Stimulated activated CD8-positive, alpha-beta memory T cell treated with anti-CD3 and anti-CD28 coated beads, Interleukin-4, amount 100 ng/mL, for 1 hour (primary cell): ENCODE measurements at places on chromosomes 7 and 10.

GRCh38 chr7:36217211-36217960, 64.3 kb downstream of the EEPD1 start:
- DNase-seq = no peak

DNA sequence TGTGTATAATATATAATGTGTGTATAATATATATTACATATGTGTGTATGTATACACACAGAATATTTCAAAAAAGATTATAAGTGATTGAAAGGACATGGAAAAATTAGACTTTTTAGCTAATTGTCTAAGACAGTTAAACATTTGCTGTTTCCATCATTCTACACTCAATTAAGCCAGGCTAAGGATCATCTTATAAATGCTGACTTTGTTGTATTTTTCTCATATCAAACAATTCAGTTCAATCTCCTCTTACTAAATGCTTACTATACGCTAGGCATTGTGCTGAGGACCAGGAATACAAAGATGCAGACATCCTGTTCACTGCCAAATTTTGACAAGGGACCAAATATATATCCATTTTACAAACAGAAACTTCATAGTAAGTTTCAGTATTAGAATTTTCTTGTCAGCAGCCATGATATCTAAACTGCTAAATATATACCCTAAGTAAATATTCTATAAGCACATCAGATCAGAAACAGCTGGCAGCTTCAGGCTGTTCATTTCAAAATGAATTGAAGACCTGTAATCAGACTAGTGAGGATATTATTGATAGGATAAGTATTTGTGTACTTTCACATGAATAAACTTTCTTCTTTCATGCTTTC, 10.3 kb upstream of the LRRN3 start:
- DNase-seq = no peak

GRCh38 chr10:30598105-30598776, 31.3 kb downstream of the LYZL2 start:
- no peak for DNase-seq

DNA sequence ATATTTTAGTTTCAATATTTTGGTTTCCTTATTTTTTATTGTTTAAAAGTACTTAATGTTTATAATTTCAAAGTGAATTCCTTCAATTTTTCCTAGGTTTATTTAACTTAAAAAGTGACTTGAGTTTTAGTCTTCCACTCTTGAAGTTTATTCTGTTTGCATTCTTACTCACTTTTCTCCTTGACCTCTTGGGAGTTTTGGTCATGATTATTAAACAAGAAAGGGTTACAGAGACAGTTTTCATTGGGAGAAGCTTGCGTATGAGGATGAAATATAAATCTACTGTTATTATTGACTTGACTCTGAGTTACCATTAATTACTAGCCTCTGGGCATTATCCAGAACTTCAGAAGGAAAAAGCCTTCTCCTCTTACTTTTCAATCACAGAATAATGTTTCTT, 216.0 kb downstream of the BMPER start:
- DNase-seq = no peak

DNA sequence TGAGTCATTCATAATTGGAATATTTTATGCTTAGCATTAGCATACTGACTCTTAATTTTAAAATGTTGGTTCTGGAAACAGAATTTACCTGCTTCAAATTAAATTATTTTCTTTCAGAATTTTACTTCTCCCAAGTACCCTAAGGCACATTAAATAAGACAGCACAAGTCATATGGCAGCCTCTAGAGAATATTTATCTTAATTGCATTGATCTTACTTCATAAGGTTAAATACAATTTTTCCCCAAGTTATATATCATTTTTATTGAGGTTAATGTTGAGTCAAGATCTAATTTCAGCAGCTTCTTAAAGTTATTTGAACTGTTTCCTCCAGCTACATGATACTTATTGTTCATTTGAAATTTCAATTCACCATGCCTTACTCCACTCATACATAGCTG, 123.1 kb upstream of the IMMP2L start:
- DNase-seq = no peak

- no peak for DNase-seq
Measured at GRCh38 chr7:151176401-151176800, 8.9 kb upstream of the GBX1 start.

DNA sequence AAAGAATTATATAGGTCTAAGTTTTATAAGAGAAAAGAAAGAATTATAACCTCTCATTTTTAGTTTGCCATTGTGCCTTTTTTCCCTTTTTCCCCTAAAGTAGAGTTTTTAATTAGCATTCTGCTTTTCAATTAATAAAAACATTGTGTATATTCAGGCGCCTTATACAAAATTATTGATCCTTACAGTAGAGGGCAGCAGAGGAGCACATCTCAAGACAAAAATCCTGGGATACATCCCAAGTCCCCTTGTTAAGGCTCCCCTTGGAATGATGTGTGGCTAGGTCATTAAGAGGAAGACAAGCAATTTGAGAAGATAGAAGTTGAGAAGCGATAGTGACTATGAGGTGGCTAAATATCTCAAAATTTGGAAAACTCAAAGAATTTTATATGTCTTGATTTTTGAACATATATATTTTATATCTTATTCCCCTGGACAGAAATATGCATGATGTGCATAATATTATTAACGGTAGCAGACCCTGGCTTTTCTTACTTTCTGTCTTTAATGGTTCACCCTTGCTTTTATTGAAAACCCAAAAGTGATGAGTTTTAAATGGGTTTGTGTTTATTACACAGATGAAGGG, 19.1 kb upstream of the TPK1 start:
- no peak for DNase-seq

DNA sequence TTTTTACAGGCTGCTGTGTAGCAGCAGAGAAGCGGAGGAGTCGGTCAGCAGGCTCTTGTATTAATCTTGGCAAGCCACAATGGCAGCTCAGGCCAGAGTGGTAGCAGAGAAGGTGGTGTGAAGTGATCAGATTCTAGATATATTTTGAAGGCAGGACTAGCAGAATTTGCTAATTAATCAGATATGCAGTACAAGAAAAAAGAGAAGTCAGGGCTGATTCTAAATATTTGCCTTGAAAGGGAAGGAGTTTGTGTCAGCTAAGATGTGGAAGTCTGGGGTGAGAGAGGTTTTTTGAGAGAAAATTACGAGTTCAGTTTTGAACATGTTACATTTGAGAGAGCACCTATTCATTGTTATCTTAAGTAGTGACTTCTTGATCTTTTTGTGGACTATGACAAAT, 176.3 kb downstream of the WNT2 start:
- DNase-seq = no peak

DNA sequence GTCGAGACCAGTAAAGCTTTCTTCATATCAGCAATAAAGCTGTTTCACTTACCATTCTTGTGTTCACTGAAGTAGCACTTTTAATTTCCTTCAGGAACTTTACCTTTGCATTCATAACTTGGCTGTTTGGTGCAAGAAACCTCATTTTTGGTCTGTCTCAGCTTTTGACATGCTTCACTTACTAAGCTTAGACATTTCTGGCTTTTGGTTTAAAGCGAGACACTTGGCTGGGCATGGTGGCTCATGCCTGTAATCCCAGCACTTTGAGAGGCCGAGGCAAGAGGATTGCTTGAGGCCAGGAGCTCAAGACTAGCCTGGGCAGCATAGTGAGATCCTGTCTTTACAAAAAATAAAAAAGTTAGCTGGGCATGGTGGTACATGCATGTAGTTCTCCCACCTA, 15.8 kb downstream of the PLEKHA1 start:
- DNase-seq = no peak

- DNase-seq = no peak
Measured at GRCh38 chr7:139825666-139826290, 3.3 kb upstream of the TBXAS1 start.

DNA sequence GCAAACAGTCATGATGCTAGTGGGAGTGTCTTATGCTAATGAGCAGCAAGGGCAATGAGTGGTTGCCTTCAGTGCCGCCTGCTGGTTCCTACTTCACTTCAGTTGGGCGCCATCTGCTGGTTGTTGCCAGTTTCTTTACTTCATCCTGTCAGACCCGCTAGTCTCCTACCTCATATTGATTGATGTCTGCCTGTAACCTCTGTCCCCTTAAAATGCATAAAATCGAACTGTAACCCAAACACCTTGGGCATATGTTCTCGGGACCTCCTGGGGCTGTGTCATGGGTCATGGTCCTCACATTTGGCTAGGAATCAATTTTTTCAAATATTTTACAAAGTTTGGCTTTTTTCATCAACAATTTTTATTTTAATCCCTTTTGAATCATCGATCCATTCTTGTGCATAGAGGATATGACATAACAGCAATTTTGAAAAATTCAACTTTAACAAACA, 62.8 kb upstream of the C7orf33 start:
- peak; percentile 67 for DNase-seq

GRCh38 chr7:5217851-5218331, 27.9 kb downstream of the WIPI2 start:
- DNase-seq = no peak

DNA sequence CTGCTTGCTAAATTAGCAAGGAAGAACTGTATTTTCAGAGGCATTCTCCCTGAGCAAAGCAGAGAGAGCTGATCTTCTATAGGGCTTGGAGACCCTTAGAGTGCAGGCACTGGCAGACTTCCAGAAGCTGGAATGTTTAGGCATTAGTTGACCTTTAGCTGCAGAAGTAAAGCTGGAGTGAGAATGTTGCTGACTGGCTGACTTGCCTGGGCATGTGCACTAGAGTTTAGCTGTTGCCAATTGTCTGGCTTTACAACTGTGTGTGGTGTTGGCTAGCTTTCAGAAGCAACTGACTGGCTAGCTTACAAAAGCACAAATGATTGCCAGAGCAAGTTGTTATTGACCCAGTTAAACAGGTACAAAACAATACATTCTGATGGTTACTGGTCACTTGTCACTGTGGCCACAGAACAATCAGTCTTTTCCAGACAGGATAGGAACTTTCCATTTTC, 25.1 kb downstream of the FAM13C start:
- DNase-seq = no peak

- no peak for DNase-seq
Measured at GRCh38 chr10:69043931-69044531, 43.9 kb upstream of the SRGN start.

DNA sequence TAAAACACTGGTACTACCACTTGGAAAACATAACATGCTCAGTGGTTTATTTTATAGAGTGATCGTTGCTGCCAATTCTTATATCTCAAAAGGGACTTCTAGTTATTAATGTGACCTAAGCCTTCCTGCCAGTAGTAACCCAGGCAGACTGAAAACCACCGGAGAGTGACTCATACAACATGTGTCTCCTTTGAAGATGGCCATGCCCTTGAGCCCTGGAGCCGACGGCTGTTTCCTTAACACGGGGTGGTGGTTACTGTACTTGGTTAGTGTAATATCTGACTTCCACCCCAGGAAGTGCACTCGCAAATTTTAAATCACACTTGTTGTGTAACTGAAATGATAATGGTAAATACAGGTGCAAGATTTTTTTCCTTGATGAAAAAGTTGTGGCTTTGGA, 30.5 kb downstream of the JAKMIP3 start:
- no peak for DNase-seq

- DNase-seq = no peak
Measured at GRCh38 chr10:110840225-110840922, 31.4 kb upstream of the PDCD4 start.

- DNase-seq = no peak
Measured at GRCh38 chr10:36721871-36722270, 403.5 kb upstream of the ANKRD30A start.

GRCh38 chr10:96651998-96652431, 65.2 kb upstream of the TM9SF3 start:
- peak; percentile 25 for DNase-seq

DNA sequence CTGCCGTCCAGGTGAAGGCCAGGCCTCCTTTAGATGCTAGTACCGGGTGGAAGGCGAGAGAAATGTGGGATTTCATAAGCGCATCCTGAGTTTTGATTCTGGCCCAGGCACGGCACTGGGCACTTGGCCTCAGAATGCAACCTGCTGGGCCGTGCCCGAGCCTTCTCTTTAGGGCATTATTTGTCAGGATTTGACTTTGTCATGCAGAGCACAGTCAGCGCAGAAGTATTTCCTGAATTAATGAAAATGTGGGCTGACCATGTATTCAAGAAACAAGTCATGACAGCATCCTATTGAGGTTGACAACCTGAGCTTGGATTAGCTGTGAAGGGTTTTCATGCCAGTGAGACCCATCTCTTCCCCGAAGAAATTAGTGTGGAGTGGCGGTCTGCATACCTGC, 34.4 kb downstream of the RCC1L start:
- no peak for DNase-seq

DNA sequence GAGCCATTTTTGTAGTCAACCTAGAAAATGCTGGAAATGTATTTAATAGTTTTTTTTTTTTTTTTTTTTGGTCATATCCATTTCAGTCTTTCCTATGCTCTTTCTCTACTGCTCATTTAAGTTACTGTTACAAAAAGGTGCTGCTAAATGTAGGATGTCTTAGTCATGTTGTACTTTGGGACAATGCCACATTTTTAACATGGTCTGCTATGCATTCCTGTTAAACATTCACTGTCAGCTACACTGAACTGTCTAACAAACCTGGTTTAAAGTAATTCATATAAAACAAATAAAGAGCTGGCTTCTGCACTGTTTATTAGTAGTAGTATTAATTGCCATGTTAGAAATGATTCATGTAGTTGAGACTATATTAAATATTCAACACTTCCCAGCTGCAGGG, 108.6 kb downstream of the NSUN6 start:
- DNase-seq = no peak

- no peak for DNase-seq
Measured at GRCh38 chr10:99232360-99232999, 3.2 kb downstream of the HPSE2 start.

DNA sequence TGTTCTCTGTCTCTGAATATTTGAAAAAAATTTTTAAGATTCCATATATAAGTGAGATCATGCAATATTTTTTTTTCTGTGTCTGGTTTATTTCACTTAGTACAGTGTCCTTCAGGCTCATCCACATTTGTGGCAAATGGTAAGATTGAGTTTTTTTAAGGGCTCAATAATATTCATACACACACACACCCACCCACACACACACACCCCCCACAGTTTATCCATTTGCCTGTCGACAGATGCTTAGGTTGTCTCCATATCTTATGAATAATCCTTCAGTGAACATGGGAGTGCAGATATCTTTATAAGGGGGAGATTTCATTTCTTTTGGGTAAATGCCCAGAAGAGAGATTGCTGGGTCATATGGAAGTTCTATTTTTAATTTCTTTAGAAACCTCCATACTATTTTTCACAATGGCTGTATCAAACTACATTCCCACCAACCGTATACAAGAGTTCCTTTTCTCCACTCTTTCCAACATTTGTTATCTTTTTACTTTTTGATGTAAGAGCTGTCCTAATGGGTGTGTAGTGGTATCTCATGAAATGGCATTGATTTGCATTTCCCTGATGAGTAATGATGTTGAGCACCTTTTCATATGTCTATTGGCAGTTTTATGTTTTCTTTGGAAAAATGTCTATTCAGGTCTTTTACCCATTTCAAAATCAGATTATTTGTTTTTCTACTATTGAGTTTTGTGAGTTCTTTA, 35.0 kb downstream of the AUTS2 start:
- no peak for DNase-seq
